ENCODE measurements at places on chromosomes 11 and 22.

DNA sequence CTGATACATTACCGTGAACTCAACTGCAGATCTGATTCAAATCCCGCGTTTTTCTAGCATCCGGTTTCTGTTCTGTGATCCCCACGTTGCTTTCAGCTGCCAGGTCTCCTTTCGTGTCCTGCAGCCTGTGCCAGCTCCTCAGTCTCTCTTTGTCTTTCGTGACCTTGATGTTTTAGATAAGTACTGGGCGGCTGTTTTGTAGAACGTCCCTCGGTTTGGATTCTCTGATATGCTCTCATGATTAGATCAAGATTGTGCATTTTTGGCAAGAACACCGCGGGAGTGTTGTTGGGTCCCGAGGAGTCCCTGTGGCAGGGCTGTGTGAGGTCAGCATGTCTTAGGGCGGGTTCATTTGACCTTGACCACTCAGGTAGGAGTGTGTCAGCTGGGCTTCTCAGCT is 38.6 kb downstream of the KCNQ1 start:
- no peak for DNase-seq

DNA sequence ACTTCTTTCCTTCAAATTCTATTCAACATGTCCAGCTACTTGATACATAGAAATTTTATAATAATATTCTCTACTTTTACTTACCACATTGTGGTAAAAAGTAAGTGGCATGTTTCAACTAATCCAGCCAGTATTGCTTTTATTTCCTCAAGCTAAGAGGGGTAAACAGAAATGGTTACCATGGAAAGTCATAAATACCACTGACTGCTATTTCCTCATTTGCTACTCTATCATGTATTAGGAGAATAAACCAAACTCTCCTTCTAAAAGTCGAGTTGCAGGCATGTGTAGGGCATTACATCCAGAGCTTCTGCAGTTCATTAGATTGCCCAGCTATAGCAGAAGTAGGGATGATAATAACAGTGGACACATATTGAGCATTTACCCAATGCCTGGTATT is 208.4 kb downstream of the MAML2 start:
- no peak for DNase-seq

DNA sequence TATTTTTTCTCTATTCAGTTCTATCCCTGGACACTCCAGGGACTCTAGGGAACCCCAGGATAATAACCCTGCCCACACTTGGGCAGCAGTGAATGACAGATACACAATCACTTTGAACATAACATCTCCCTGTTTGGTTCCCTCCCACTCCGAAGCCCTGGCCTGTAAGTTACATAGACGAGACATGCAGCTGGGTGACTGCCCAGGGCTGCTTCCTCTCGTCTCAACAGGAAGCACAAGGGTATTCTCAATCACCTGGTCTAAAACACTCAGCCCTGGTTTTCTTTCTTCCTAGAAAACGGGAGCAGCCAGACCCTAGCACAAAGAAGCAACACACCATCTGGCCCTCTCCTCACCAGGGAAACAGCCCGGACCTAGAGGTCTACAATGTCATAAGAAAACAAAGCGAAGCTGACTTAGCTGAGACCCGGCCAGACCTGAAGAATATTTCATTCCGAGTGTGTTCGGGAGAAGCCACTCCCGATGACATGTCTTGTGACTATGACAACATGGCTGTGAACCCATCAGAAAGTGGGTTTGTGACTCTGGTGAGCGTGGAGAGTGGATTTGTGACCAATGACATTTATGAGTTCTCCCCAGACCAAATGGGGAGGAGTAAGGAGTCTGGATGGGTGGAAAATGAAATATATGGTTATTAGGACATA is 19.4 kb downstream of the LAYN start:
- no peak for DNase-seq

DNA sequence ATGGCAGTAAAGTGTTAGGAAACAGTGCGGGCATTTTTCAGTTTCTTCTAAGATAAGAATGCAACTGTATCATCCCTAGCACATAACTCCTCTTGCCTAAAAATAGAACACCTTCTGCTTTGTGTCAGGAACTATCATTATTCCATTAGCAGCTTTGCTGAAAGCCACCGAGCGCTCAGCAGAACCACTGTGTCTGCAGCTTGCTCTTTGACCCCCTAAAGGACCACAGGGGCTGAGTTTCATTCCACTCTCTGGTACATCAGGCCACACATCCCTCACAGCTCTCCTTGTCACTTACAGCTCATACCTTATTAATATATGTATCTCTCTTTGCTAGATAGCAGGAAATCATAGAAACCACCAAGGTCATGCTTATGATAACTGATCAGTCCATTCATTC is 360.2 kb downstream of the KCNA4 start:
- DNase-seq, result no peak

DNA sequence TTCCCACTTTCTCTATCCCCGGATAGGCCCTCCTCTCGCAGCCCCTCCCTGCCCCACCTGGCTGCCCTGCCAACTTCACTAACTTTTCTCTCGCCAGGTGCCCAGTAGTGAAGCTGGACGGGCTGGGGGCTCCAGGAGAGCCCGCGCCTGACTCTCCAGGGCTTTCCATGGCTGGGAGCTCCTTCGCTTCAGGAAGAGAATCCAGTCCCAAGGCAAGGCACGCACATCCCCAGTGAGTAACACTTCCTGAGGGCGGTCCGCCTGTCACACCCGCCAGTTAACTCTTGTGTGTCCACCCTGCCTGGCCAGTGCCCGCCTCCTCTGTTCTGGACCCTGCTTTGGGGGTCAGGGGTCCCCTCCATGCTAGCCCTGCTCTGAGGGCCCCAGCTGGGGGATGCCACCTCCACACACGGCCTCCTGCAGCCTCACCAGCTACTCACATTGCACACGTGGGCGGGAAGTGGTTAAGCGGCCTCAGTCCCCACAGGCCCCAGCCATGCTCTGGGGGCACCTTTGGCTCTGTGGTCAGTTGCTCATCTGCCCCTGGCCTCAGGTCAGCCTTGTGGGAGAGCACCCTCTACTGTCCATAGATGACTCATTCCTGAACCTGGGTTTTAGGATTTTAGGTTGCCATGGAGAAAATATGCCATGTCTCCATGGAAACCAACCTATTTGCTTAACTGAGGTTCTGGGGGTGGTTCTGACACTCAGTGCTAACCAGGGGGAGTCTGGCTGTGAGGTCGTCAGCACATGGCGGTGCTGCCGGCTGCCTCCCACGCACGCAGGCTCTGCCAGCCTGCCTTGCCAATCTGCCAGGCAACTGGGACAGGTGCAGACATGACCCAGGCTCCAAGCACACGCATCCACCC is at the start of gene RIN1:
Gene RIN1, minus strand, starts transcription at position 201 of the 869 bp plus-strand sequence. Its CDS starts 32 bp downstream, at position 169.
- DNase-seq, result no peak

DNA sequence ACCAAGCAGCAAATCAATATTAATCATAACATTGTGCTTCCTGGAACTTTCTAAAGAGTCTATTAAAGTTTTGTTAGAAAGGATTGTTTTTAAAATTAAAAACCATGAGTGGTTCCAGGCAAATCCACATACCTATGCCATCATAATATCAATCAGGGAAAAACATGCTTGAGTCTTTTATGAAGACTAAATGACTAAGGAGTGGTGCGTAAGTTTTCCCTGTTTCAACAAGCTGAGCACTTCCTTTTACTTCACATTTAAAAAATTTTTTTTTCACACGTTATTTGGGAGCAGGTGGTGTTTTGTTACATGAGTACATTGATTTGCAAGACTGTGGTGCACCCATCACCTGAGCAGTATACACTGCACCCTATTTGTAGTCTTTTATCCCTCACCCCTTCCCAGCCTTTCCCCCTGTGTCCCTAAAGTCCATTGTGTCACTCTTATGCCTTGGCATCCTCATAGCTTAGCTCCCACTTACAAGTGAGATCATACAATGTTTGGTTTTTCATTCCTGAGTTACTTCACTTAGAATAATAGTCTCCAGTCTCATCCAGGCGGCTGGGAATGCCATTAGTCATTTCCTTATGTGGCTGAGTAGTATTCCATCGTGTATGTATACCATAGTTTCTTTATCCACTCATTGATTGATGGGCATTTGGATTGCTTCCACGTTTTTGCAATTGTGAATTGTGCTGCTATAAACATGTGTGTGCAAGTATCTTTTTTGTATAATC is 1190.3 kb upstream of the RAG2 start:
- DNase-seq, result no peak

DNA sequence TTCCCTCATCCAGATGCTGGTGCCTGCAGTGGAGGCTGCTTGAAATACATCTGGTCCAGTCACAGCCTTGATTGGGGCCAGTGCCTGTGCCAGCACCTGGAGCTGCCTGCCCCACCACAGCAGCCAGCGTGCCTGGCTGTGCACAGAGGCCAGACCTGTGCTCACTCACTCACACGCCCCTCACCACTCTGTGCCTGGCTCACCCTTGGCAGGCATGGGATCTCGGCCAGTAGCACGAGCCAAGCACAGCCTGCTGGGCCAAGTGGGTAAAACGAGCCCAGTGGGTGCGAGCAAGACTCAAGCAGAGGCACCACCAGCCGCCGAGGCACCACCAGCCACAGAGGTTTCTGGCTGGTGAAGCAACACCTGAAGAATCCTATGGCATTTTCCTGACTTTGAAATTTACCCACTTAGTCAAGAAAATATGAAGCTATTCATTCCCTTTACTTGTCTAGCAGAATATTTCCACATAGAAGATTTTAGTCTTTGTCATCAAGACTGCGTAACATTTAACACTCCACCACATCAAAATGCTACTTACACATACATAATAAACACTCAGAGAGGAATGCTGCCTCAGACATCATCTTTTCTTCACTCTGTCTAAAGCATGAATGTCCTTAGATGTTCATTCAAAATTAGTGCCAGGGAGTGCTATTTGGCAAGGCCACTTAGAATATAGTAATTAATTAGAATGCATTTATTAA is 424.3 kb upstream of the FAT3 start:
- no peak for DNase-seq

DNA sequence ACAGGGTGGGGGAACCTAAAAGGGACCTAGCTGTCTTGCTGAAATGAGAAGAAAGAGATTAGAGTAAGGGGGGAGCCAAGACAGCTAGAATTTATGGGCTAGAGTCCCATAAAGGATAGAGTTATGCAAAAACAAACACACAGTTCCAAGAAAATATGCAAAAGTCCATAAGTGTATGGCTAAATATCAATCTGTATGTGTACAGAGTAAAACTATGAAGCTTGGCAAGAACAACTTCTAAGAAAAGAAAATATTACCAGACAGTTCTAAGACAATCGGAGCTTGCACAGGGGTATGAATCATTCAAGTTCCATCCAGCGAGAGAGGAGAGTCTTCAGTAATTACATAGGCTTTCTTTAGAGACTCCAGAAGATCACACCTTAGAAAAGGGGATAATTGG is 41.8 kb downstream of the GDPD4 start:
- no peak for DNase-seq

DNA sequence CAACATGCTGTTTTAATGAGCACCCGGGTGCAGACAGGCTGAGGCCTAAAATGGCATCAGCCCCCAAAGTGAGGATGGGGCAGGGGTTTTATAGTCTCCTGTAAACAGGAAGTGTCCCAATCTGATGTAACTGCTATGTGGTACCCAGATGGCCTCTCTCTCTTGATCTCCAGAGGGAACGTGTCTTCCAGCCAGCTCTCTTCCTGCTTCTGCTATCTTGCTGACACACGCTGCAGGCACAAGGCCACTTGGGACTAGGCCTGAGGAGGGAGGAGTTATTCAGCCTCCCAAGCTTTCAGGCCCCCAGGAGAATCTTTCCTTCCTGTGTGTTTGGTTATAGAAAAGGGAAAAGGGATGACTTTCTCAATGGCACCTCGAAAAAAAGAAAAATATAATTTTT is 11.4 kb upstream of the VSTM5 start:
- DNase-seq, result no peak

DNA sequence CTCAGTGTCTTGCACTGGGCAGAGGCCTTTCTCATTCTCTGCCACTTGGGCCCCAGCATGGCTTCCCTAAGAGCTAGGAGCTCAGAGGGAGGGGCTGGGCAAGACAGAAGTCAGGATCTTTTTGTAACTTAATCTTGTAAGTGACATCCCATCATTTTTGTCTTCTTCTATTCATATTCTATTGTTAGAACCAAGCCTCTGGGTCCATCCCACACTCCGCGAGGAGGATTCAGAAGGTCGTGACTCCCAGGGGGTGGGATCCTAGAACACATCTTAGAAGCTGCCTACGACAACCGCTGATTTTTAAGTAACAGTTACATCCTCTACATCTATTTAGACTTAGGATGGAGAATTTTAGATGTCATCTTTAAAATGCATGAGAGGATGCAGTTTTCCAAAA is 1.5 kb upstream of the IL17RA start:
- no peak for DNase-seq

- peak; percentile 66 for DNase-seq
These were observed 104.7 kb downstream of the KIAA1671 start for GRCh38 chr22:25057013-25057881.

GRCh38 chr22:30574095-30574981 is at the start of gene GAL3ST1:
Gene GAL3ST1, minus strand, starts transcription at chr22:30574665. Its CDS starts 17,273 bp downstream, at chr22:30557392.
- no peak for DNase-seq

DNA sequence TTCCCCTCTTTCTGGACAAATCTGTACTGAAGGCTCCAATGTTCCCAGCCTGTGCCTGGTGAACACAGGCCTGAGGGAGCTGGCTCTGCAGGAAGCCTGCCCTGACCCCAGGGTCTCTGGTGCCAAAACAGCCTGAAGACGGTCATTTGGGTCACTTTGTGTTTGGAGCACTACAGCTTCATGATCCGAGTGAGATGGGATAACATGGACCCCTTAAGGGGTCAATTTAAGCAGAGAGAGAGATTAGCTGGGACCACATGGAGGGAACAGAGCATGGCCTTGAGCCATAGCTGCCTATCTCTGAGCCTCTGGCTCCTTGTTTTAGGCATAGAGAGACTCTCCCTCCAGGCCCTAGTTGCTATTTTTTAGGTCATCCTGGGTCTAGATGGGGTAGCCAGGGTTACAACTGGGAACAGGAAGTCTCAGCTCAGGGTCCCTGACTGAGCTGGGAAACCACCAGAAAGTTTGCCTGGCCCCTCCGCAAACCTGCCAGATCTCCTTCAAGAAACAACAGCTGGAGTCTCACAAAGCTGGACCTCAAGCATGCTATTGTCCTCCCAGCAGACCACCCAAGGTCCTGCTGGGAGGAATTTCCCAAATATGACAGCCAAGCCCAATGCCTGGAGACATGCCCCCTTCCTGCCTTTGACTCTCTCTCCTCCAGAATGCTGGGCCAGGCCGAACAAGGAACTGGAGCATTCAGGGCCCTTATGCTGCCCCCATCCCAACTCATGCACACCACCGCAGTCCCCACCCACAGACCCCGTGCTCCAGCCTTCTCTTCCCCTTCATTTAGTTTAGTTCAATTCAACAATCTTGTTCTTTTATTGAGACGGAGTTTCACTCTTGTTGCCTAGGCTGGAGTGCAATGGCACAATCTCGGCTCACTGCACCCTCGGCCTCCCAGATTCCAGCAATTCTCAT is 4.0 kb downstream of the SLCO2B1 start:
- DNase-seq, result no peak

GRCh38 chr11:45485070-45485707 is 180.2 kb downstream of the CHST1 start:
- DNase-seq, result no peak

DNA sequence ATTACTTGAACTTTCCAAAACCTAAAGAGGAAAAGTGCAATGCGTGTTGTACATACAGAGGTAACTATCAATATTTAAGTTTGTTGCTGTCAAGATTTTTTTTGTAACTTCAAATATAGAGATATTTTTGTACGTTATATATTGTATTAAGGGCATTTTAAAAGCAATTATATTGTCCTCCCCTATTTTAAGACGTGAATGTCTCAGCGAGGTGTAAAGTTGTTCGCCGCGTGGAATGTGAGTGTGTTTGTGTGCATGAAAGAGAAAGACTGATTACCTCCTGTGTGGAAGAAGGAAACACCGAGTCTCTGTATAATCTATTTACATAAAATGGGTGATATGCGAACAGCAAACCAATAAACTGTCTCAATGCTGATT is 2.1 kb downstream of the ADM start:
- no peak for DNase-seq

GRCh38 chr11:94668212-94668793 is 99.9 kb upstream of the AMOTL1 start:
- DNase-seq, result no peak

Measured in T follicular helper cell (primary cell).